ENCODE measurements at places on chromosomes 3 and 15.

DNA sequence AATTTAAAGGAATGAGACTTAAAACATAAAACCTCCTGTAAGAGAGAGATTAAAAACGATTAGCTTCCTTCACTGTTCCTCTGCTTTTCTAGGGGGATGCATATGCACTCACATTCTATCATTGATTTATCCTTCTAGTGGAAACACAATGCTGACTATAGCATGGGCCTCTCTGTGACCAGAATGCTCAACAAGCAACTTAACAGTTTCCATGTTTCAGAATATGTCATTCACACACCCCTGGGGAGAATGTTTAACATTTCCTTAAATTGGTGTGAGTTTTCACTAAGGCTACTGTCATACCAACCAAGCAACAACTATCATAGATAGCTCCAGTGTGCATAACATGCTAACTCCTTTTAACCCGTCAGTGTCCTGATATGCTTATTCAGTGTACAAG, 337.9 kb upstream of the GRM7 start:
- no peak for DNase-seq

- no peak for DNase-seq
These were observed 60.5 kb downstream of the VGLL4 start for GRCh38 chr3:11583235-11583634.

DNA sequence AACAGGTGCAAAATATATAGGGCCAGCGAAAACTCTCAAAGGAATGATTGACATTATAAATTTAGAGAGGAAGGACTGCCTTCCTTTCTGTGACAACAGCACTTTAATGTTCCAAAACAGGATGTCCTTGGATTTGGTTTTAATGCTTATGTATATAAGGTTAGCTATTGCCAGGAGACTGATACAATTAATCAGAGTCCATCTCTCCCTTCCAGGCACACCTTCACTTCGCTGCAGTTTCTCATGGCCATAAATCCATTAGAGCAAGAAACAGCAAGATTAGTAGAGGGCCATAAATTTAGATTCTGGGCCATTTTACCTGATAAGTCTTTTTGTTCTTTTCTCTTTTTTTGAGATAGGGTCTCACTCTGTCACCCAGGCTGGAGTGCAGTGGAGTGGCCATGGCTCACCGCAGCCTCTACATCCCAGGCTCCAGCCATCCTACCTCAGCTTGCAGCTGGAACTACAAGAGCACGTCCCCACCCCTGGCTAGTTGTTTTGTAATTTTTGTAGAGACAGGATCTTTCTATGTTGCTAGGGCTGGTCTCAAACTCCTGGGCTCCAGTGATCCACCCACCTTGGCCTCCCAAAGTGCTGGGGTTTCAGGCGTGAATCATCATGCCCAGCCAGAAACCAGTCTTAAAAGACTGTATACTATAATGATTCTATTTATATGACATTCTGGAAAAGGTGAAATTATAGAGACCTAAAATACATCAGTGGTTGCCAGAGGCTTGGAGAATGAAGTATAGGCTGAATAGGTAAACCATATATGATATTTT, 15.7 kb upstream of the TFRC start:
- no peak for DNase-seq

- no peak for DNase-seq
These were observed 295.2 kb upstream of the THBS1 start for GRCh38 chr15:39285663-39286062.

DNA sequence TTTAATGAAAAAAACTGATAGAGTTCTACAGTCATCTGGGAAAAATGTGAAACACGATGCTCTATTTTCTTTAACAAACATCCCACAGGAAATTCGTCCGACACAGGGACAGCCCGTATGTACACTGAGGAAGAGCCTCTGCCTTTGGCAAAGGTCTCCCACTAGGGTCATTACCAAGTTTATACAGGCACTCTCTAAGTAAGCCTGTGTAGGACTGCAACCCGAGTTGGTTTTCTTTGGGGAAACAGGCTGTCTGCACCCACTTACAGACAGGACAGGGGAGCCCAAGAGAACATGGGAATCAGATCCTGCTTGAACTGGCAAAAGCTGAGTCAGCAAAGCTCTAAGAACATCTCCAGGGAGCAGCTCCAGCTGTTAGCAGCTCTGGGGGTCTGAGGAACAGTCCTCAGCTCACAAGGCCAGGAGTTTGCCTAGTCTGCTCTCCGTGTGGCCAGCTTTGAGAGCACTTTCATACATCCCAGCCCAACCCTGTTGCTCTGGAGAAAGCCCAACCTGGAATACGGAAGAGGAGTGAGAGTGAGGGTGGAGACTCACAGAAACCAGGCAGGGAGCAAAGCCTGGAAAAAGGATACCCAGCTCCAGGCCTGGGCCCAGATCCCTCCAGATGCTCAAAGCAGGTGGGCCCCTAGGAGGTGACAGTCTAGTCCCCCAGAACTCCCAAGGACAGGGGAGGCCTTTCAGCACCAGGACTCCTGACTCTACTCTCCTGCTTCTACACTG, 1.9 kb downstream of the TBC1D2B start:
- DNase-seq: no peak

DNA sequence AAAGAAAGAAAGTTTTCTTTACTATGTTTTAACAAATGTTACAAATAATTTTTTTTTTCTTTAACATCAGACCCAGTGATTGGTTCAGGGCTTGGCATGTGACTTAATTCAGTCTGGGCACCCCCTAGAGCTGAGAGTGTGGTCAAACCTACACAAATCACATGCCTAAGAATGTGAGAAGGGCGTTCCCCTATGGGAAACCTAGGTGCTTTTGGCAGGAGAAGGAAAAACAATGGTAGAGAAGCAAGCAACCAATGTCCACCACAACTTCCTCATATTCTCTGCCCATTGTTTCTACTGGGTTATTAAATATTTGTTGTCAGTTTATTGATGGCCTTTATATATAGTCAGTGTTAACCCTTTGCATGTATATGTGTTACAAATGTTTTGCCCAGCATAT, 21.4 kb upstream of the PIAS1 start:
- DNase-seq: no peak

DNA sequence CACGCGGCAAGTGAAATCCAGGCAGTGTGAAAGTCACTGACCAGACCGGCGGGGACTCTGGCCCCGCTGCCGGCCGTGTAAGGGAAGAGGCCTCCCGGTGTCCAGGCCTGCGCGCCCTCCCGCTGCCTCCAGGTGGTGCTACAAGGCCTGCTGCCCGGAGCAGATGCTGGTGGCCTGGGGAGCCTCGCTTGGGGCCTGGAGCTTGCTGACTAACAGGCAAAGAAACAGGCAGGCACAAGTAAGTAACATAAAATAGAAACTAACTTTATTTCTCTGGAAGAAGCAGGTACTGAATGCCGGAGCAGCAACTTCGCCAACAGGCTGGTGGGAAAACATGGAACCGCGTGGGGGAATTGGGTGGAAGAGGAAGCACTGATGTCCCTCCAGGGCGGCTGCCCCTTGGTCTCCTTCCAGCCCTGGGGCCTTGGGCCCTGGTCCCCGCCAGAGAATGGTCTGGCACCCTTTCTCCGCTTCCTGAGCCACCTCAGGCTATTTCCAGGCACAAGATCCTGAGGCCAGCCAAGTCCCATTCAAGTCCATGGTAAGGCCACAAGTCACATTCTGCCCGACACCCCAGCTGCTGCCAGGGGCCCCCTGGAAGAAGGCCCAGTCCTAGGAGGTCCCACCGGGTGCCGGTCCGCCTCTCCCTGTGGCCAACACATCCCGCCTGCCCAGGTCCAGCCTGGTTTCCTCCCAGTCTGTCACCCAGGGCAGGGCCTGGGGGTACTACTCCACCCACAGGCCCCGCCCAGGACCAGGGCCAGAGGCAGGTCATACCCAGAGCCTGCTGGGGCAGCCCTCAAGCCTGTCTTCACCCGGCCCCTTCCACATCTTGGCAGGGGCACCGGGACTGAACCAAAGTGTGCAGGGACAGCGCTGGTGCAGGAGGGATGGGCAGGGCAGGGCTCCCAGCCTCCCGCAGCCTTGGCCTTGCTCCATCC, 45.0 kb downstream of the TNK2 start:
- DNase-seq: peak; percentile 42

DNA sequence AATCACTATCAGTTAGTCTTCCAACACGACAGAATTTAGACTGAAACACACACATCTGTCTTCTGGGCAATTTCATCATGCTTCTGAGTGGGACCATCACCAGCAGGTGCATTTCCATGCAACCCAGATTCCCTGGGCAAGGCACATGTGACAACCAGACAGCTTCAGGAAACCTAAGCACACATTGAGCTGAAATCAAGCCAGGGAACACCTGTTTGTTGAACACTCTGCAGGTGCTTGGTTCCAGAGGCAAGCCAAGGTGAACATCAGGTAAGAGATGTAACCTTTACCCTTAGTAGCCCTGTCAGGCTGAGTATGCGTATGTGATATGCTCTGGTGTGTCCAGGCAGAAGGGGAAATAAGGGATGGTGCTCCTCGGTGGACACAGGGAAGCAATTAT, 3.3 kb upstream of the PSMD2 start:
- DNase-seq: no peak

GRCh38 chr3:38016847-38017444, 12.5 kb downstream of the PLCD1 start:
- DNase-seq: no peak

GRCh38 chr3:191813245-191813644, 352.3 kb downstream of the PYDC2 start:
- no peak for DNase-seq

DNA sequence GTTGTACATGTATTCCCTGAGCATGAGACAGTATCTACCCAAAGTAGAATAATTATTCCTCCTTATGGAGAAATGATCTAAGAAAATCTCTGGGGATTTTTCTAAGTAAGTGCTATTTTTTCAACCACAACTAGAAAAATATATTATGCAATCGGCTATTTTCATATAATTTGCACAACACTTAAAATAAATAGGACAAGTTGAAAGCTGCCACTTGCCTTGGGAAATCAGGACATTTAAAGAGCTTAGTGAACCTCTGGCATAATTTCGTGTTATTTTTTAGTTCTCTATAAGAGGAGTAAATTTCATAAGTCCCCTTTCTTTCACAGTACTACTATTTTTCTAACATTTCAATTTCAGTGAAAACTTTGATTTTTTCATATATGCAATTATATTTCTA, 672.1 kb downstream of the OTOL1 start:
- no peak for DNase-seq

DNA sequence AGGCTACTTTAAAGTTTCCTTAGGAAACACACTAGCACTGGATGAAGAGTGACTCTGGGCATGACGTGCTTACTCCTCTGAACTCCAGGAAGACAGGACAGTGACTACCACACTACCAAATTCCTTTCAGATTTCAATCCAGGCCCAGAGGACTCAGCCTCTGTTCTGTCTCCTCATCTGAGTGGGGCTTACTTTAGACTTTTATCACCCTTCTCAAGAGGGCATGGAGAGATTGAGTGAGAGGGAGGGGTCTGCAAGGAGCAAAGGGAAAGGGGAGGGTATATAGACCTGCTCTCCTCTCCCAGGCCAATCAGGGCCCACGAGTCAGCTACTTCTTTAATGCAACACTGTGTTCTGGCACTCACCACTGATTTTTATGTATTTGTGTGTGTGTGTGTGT, 29.4 kb upstream of the RSL24D1 start:
- no peak for DNase-seq

- DNase-seq: no peak
These were observed 109.3 kb downstream of the KCNMB2 start for GRCh38 chr3:178645503-178645902.

GRCh38 chr3:138412821-138413551, 21.4 kb upstream of the ESYT3 start:
- no peak for DNase-seq

DNA sequence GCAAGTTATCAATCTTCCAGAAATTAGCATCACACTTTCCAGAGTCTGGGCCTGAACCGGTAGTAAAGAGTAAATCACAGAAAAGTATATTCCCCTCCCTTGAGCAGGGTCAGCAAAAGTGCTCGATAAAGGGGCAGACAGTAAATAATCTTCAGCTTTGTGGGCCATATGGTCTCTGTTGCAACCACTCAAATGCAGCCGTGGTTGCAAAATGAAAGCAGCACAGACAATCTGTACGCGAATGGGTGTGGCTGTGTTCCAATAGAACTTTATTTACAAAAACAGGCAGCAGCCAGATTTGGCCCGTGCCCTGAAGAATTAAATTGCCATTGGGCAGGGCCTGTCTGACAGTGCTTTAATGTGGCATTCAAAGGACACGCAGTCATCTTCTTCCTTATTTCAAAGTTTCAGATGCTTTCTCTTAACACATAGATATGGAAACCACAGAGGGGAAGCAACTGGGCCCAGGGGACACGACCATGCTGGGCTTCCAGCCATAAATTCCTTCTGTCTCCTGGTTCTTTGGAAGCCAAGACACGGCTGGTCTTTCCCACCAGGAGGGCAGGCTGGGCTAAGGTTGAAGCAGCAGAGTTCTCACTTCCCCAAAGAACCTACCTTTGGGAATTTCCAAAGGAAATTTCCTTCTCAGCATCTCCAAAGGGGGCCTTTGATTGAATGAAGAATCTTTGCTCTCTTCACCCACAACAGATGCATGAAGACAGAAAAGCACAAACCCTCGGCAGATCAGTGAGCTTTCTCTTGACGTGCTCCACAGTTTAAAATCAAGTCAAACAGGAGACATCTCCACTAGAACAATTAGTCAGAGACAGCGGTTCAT, 489.8 kb upstream of the PROK2 start:
- no peak for DNase-seq

DNA sequence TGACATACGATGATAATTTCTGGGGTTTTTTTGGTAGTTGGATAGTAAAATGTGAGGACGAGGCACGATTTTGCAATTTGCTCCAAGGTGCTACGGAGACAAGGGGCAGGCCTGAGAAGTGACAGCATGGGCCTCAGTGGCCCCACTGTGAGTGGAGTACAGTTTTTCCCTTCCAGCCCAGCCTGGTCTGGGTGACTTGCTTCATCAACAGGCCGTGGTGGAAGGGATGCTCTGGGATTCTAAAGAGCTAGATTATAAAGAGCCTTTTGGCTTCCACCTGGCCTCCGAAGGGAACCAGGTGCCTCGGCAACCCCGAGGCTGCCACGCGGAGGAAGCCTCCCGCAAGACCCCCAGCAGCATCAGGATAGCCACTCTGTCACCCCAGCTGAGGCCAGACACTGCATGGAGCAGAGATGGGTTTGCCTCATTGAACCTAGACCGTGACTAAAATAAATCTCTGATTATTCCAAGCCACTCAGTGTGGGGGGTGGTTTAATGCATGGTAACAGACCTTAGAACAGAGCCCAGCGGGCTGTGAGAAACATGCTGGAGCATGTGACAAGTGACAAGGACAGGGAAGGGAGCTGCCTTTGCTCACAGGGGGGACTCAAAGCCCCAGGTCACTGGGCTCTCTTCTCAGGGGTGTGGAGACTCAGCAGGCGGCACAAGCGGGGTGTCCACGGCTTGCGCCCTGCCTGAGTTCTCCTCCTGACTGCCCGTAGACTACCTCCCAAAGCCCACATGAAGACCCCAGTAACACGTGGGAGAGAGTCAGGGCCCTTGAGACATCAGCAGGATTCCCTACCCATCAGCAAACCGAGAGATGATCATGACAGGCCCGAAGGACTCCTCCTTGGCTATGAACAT, 22.6 kb upstream of the SLC41A3 start:
- no peak for DNase-seq

- DNase-seq: no peak
These were observed 15.7 kb downstream of the VPS18 start for GRCh38 chr15:40909662-40910630.

Measured in T follicular helper cell (primary cell).